ENCODE measurements at places on chromosomes 13 and 19.

DNA sequence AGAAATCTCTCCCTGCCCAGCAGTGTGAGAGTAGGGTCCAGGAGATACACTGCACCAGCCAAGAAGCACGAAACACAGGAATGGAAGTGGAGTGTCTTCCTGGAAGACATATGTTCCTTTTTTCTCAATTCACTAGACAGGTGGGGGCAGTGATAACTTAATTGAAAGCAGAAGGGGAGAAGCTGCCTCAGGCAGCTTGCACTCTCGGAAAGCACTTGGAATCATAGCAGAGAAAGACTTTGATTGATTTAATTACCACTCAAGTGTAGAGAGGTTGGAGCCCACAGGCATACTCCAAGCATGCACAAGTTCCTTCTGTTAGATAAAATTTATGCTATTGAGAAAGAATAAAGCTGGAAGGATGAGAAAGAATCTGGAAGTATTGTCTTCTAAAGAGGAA, 249.4 kb downstream of the SLITRK6 start:
- no peak for DNase-seq

DNA sequence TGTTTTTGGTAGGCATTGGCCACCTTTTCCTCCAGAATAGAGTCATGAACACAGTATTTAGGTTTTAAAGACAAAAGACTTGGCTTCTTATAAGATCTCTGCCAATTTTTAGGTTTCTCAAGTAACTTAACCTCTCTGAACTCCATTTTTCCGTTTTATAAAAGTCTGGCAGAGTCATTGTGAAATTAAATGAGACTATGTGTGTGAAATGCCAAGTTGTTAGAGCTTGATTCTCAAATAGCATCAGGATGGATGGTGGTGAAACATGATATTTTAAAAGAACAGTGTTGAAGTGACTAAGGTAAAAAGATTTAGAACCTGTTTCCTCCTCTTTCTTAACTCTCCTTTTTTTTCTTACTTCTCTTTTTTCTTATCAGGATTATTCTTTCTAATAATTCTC, 617.7 kb upstream of the SLITRK1 start:
- DNase-seq, result no peak

DNA sequence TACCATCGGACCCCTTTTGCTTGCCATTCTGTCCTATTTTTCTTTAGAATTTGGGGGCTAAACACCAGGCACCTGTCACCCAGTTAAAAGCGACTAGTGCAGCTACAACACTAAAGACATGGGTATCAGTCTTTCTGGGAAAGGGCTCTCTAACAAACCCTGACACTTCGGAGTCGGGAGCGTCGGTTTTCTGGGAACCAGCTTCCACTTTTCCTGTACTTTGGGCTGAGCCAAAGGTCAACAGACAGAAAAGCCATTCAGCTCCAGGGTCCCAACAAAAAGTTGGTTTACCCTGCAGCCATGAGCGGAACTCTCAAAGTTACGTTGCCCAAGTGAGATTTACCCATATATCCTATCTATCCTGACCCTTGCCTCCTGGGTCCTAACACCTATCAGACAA, 337.0 kb upstream of the SLITRK5 start:
- no peak for DNase-seq

- no peak for DNase-seq
Measured at GRCh38 chr13:83024955-83025594, 857.2 kb downstream of the SLITRK1 start.

DNA sequence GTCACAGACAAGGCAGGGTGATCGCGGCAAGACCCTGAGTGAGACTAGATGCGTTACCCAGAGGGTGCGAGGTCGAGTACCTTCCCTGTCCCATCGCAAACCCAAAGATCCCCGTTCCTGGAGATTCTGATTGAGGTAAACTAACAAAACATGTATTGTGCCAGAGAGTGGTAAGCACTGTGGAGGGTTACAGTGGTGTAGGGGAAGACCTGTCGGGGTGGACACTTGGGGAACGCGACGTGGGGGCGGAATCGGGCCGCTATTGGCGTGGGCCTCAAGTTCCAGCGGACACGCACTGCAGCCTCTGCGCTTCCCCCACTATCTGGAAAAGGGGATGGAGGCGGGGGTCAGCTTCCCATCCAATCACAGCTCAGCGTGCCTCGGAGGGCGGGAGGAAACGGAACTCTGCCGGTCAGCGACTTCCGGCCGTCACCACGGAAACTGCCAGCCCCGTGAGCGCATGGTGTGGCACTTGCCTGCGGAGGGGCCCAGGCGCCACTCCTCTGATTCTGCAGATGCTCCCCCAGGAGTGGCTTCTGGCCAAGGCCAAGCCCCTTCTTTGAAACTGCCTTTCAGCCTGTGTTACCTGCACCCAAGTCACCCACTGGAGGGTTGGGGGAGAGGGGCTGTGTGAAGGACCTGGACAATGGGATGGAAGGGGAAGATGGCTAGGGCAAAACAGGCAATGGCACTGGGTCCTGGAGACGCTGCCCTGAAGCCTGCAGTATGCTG, 1.0 kb upstream of the UBE2M start:
- no peak for DNase-seq

- peak; percentile 40 for DNase-seq
Measured at GRCh38 chr19:36489920-36490415, 607 bp upstream of the ZNF566 start.

- no peak for DNase-seq
Measured at GRCh38 chr19:57788114-57788692, 18.7 kb downstream of the ZNF586 start.

DNA sequence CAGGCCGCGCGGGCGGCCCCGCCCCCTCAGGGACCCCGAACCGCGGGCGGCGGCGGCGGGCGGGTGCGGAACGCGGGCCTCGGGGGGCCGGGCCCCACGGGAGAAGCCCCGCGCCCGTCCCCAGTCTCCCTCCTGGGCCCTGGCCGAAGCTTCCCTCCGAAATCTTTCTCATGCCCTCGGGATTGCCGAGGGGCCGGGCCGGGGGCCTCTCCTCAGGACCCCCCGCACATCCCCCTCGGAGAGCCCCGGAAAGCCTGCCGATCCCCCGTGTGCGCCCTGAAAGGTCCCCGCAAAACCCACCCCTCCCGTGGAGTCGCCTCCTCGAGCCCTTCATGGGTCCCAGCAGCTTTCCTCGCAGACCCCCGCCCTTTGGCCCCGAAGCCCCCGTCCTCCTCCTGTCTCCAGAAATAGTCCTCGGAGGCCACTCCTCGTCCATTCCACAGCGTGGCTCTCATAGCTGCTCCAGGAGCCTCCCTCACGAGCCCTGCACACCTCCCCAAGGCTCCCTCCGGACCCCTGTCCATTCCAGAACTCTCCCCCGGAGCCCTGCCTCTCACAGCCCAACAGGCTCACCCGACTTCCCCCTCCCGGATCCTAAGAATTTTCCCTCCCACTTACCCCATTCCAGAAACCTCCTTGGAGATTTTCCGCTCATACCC, 555 bp downstream of the SAMD4B start:
- DNase-seq, result no peak

- no peak for DNase-seq
Measured at GRCh38 chr13:77345150-77345780, 18.4 kb upstream of the MYCBP2 start.

DNA sequence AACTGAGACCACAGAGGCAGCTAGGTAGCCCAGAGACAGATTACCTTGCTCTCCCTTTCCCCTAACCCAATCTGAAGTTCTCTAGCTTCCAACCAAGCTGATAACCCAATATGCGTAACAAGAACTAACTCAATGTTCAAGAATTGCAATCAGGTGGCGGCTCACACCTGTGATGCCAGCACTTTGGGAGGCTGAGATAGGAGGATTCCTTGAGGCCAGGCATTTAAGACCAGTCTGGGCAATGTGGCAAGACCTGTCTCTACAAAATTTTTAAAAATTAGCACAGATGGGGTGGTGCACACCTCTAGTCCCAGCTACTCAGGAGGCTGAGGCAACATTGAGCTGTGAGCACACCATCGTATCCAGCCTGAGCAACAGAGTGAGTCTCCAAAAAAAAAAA, 86.7 kb upstream of the IPO5 start:
- DNase-seq, result no peak

- DNase-seq, result no peak
Measured at GRCh38 chr13:34076943-34077703, 259.2 kb downstream of the RFC3 start.

- DNase-seq, result no peak
Measured at GRCh38 chr19:29086182-29086581, 126.8 kb downstream of the UQCRFS1 start.

GRCh38 chr13:97724450-97724849, 229.0 kb upstream of the IPO5 start:
- no peak for DNase-seq

- DNase-seq, result no peak
Measured at GRCh38 chr19:47679922-47680857, 33.0 kb upstream of the EHD2 start.

DNA sequence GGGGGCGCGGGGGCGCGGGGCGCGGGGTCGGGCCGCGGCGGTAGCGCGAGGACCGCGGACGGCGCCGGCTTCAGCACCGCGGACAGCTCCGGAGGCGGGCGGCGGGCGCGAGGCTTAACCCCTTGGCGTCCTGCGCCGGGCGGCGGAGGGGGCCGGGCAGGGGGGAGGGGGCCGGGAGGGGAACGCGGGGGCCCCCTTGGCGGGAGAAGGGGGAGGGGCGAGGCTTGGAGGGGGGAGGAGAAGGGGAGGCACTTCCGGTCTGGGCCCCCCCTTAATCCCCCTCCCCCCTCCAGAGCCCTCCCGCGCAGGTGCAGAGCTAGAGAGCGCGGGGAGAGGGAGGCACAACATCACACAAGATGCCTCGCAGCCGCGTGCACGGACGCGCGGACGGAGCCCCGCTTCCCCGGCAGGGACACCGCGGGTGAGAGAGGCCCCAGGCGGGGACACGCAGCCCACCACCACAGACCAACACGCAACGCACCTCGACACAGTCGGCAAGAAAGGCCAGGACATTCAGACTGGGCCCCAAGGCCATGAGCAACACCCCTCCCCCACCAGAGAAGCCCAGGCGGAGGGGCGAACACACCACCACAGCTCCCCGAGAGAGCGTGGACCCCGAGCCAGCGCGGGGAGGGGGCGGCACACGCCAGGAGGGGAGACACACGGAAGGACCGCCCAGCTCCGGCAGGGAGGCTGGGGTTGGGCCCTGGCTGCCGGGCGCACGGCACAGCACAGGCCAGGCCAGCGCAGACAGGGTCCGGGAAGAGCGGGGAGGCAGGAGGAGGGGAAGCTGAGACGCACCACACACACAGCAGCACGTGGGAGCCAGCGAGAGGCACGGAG, 24.1 kb downstream of the SHANK1 start:
- DNase-seq, result no peak

- DNase-seq, result no peak
Measured at GRCh38 chr19:58117841-58118575, 20.0 kb upstream of the ZSCAN18 start.

GRCh38 chr13:54563286-54563685, 1534.7 kb downstream of the OLFM4 start:
- DNase-seq, result no peak

DNA sequence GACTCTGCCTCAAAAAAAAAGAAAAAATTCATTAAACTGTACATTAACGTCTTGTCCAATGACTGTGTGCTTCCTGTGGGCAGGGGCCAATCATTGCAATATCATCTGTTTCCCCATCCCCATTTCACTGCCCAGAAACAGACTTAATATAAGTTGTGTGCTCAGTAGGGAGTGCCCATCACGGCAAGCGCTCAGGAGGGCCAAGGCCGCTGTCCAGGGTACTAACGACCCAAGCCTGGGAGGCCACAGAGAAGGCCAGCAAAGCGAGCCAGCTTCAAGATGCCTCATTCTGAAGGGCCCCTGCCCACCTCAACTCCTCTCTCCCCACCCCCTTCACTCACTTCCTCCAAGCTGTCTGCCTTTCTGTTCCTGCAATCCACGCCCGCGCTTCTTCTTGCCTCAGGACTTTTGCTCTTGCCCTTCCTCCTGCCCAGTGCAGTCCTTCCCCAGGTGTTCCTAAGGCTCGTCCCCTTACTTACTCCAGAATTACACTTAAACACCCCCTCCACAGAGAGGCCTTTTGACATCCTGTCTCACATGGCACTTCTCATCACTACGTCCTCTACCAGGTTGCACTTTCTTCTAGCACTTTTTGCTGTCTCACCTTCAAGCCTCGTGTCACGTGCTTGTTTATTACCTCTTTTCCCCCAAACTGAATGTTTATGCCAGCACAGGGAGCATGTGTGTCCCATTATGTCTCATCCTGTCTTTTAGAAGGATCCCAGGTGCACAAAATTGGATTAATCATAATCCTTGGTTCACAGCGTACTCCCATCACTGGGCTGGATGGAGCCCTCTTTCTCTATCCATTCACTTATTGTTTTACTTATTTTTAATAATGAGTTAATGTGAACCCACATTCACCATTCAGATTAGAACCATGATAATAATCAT, 11.3 kb upstream of the POU2F2 start:
- DNase-seq, result no peak

GRCh38 chr13:111590796-111591195, 270.4 kb downstream of the TEX29 start:
- no peak for DNase-seq

- DNase-seq, result no peak
Measured at GRCh38 chr13:35791184-35791851, 314.8 kb upstream of the MAB21L1 start.

GRCh38 chr13:68030152-68030809, 800.1 kb upstream of the PCDH9 start:
- DNase-seq, result no peak

DNA sequence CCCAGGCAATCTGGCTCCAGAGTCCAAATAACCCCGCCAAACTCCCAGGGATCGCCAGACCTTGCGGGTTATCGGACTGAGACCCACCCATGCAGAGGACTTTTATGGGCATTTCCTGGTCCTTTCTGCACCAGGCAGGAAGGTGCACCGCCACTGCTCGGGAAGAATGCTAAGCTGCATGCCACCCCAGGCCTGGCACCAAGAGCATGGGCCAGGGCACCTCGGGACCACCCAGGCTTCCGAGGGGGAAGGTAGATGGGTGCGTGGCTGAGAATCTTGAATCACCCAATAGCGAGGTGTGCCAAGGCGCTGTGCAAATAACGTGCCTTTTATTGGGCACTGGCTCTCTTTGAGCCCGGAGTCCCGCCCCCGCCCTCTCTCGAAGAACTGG, 422 bp upstream of the ZNF575 start:
- DNase-seq, result no peak

GRCh38 chr13:78608688-78609463, 5.5 kb upstream of the POU4F1 start:
- no peak for DNase-seq

DNA sequence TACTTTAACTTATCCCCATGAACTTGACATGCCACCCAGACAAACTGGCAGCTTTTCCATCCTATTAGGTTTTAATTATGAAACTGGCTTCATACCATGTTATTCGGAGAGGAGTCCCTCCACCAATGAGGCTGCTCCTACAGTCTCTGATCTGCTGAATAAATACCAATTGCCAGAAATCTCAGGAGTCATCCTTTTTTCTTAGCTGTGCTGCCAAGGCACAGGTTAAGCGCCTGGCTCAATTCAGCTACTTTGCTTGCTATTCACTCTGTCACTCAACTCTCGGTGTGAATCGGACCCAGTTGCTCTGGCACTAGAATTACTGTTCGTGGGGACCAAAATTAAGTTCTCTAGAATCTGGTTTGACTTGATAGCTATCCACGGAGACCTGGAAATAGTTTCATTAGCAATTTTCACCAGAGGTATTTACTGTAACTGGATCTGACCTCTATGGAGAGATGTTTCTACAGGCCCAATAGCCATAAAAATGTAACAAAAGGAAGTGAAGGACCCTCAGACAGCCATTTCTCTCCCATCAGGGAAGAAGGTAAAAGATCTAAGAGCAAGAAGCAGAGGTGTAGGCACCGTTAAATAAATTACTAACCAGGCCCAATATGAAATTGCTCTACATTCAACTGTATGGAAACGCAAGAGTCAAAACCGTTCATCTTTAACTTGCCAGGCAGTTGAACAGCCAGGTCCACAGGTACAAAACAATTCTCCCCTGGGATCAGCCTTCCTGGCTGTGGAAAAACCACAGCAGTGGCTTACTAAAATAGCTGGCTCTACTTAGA, 5.4 kb downstream of the ZC3H4 start:
- DNase-seq, result no peak
